Stimulated activated naive B cell treated with anti-CD40 and anti-IgM and Interleukin-4, amounts not matched to agents 10 μg/mL and 1 μg/mL and 100 μg/mL, for 72 hours (primary cell): ENCODE measurements at places on chromosomes 2 and 18.

- H3K27ac ChIP-seq: peak overlapping the region; percentile 95
- peak overlapping the region; percentile 88 for H3K4me3 ChIP-seq
Observed at GRCh38 chr2:28390746-28391563, 1.7 kb upstream of the FOSL2 start.

DNA sequence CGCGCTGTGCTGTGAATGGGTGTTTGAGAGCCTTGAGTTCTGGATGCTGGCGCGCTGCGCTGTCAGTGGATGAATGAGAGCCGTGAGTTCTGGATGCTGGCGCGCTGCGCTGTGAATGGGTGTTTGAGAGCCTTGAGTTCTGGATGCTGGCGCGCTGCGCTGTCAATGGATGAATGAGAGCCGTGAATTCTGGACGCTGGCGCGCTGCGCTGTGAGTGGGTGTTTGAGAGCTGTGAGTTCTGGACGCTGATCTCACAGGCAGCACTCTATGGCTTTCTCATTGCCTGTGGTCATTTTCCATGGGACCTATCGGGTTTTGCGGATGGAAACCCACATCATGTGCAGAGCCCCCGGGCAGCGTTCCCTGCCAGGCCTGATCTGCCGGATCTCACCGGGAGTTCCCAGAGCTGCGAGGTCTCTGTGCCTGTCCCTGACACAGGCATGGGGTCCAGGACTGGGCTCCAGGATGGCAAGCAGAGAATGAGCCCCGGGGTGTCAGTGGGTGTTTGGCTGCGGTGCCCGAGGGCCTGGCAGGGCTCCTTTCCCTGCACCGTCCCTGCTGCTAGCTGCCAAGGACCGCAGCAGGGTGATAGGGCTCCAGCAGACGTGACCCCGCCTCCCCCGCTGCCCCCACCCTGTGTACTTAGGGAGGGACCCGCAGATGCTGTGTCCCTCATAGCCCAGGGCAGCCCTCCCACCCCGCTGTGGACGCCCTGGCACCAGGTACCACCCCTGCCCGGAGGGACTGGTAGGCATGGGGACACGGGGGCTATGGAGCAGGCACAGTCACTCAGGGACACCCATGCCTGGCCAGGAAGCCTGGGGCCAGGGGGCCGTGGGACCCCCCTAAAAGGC lies 9.7 kb downstream of the PDCD1 start:
- peaks cover 8% of the 10 kb centered on the region for H3K27me3 ChIP-seq
- H3K27ac ChIP-seq: no peak overlapping the region
- DNase-seq: no peak
- no peak overlapping the region for H3K4me3 ChIP-seq

- DNase-seq: no peak
- peak overlapping the region; percentile 28 for H3K27ac ChIP-seq
- H3K36me3 ChIP-seq: no peaks in the 10 kb centered on the region
- H3K4me3 ChIP-seq: no peak overlapping the region
- peaks cover 5% of the 10 kb centered on the region for H3K27me3 ChIP-seq
- H3K4me1 ChIP-seq: peaks cover 6% of the 10 kb centered on the region
Observed at GRCh38 chr18:25229081-25229480, 122.9 kb downstream of the ZNF521 start.

DNA sequence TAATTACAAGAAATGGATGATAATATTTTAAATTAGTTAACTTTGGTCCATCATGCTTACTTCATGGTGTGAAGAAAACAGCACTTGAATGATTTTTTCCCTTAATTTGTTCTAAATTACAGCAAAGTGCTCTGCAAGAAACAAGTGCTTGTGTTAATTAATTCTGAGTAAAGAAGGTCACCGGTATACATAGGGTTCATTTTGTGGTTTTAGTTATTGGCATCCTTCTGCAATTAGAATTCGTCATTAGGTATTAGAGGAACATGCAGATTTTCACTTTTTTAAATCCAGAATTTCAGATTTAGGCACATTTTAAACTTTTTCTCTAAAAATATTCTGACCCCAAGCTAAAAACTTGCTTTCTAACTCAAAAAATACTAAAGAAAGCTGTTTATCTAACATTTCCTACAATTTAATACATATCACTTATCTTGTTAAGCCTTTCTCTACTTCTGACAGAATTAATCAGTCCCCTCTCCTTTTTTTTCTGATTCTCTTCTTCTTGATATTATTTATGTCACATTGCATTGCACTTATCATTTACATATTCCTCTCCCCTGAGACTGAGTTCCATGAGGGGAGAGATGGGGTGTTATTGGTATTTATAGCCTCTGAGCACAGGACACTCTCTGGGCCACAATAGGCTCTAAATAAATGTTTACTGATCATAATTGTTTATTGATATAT lies 129.2 kb downstream of the PLA2R1 start:
- H3K4me3 ChIP-seq: peak overlapping the region; percentile 51
- H3K27ac ChIP-seq: peak overlapping the region; percentile 39
- DNase-seq: no peak

DNA sequence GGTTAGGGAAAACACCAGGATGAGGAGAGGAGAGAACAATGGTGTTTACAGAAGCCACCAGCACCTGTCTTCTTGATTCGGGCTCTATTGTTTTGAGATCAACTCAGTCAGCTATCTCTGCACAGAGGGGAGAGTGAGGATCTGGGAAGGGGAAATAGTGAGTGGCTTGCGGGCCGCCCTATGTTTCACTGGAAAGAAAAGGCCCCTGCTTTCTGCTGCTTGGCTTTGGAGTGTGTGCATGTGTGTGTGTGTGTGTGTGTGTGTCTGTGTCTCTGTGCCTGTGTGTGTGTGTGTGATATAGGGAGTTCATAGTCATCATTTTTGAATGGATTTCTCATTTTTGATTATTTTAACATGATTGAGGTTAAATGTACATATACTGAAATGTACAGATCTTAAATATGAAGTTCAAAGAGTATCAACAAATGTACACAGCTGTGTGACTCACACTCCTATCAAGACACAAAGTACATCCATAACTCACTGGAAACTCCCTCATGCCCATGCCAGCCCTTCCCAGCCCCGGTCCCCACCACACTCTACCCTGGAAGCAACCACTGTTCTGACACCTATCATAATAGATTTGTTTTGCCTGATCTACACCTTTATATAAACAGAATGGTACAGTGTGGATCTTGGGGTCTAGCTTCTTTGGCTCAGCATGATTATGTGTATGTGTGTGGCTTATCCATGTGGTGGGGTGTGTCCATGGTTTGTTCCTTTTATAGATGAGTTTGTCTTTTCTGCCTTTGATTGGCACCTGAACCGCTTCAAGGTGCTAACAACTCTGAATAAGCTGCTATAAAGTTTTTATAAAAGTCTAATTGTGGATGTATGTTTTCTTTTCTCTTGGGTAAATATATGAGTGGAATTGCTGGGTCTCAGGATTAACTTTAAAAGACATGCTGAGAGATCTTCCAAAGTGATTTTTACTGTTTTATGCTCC lies 258.3 kb downstream of the SETBP1 start:
- DNase-seq: no peak
- H3K27me3 ChIP-seq: no peaks in the 10 kb centered on the region
- no peak overlapping the region for H3K4me3 ChIP-seq
- peaks cover 67% of the 10 kb centered on the region for H3K4me1 ChIP-seq

DNA sequence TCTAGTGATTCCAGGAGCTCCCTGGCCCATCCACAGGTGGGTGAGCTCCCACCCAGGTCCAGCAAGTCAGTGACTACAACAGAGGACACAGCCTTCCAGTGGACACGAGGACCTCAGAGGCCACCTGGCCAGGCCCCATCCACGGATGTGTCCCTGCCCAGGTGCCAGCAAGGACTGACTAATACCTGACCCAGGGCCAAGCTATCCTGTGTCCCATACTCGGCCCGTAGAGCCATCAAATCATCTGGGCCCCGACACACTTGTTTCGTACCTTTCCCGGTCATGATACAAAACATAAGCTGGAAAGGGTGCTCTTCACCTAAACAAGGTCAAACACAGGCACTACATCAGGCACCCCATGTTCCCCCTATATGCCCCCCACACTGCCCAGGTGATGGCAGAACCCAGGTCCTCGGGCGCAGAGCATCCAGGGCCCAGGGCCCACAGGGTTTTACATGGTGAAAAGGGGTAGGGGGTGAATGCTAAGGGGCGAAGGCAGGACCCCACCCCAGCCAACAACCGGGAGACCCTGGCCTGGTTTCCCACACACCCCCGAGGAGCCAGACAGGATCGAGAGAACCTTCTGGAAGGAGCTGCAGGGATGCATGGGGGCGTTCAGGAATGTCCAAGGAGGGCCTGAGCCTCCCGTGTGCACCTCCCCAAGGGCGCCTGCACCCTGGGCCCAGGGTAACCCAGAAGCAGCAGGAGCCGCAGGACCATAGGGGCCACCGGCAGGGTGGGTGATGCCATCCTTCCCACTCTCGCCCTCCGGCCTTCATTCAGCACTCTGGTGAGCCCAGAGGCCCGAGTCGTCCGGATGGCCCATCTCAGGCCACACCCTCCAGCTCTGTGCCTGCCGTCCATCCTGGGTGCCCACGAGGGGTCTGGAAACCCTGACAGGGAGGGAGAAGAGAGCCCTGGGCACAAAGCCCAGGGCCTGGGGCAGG lies 94.3 kb downstream of the HDAC4 start:
- H3K27me3 ChIP-seq: no peaks in the 10 kb centered on the region
- peaks cover 22% of the 10 kb centered on the region for H3K36me3 ChIP-seq
- no peak for DNase-seq
- peaks cover 31% of the 10 kb centered on the region for H3K4me1 ChIP-seq
- no peak overlapping the region for H3K4me3 ChIP-seq

DNA sequence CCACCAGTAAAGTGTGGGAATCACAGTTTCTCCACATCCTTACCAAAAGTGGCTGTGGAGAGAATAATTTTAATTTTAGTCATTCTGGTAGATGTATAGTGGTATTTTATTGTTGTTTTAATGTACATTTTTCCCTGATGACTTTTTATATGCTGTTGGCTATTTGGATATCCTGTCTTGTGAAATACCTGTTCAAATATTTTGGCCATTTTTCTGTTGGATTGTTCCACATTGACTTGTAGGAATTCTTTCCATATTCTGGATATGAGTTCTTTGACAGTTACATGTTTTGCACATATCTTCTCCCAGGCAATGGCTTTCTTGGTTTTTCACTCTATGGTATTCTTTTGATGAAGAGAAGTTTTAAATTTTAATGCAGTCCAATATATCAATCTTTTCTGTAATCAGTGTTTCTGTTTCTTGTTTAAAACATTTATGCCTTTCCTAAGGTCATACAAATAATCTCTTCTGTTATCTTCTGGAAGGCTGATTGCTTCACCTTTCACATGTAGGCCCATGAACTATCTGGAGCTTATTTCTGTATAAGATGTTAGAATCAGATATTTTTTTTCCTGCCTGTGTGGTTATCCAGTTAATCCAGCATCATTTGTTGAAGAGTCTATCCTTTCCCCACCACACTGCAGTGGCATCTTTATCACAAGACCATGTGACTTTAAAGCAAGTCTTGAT lies 19.0 kb downstream of the AFTPH start:
- H3K27me3 ChIP-seq: no peaks in the 10 kb centered on the region
- peaks cover 49% of the 10 kb centered on the region for H3K4me1 ChIP-seq
- peak overlapping the region; percentile 26 for H3K27ac ChIP-seq
- no peak for DNase-seq

DNA sequence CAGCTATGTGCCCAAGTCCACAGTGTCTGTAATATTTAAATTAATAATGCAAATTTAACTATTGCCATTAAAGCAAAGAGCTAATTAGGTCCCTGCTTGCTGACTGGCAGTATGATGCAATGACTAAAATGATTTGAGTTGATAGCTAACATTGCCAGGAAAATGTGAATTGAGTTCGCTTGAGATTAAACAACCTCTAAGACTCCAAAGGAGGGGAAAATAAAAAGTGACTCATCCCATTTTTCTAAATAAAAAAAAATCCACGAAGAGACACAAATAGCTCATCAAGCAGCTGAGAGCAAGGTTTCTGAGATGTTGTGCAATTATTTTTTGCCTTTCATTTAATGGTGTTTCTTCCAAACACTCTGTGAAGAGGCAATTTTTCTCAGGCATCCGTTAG lies 413.0 kb downstream of the MTX2 start:
- no peaks in the 10 kb centered on the region for H3K36me3 ChIP-seq
- no peak overlapping the region for H3K27ac ChIP-seq
- DNase-seq: no peak
